ENCODE measurements at places on chromosomes 5 and 9. TPM values are rescaled to one million over a fixed set of nuclear protein-coding genes. Genes with fewer than 3 reads are reported as not detected.

GRCh38 chr5:172336264-172336663 is 52.7 kb upstream of the UBTD2 start:
- no peak for DNase-seq

GRCh38 chr5:154923441-154924430 is 14.3 kb downstream of the GEMIN5 start:
- no peak for DNase-seq

DNA sequence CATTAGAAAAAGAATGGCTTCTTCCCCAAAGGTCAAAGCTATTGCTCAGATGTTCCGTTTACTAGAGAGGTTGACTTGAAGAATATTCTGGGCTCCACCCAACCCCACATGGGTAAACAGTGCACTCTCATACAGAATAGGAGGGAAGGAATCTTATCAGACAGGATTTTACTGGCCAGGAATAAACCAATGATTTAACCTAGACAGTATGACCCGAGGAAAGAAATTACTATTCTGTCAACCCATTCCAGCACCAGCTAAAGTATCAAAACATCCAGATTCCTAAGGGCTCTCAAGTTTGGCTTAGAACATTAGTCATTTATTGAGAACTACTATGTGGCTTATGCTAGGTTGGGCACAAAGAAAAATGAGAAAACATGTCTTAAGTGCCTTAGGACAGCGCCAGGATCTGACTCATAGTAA is 493.6 kb upstream of the KLF4 start:
- DNase-seq, result no peak

GRCh38 chr5:108312258-108312657 is 69.6 kb downstream of the FBXL17 start:
- DNase-seq, result no peak

- DNase-seq, result no peak
These were observed 268.6 kb upstream of the PTGER4 start for GRCh38 chr5:40410964-40411635.

DNA sequence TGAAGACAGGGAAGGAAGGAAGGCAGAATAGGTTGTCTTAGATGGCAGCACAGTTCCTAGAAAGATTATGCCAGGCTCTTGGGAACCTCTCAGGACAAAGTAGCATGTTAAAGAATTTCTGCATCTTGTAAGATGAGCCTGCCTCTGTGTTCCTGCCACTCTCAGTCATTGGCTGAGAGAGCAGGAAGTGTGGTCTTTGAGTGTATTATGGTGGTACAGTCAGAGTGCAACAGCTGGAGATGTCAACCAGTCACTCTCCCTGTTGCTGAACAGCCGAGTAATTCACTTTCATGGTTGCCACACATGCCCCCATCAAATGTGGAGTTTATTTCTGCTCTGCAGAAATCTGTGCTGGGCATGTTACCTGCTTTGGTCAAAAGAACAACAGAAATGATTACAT is 659.6 kb upstream of the RIOK2 start:
- DNase-seq, result no peak

DNA sequence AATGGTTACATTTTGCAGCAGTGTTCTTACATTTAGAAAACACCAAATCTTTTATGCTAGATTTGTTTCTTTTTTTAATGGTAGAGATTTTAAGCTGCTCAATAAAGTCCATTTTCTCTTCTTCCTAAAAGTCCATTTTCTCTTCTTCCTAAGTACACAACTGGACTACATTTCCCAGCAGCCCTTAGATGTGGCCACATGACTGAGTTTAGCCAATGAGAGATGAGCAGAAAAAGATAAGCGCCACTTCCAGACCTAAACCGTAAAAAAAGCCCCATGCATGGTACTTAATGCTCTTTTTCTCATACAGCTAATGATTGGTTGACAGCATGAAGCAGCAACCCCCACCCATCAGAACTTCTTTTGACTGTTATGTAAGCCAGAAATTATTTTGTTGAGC is 206.7 kb downstream of the FAM114A2 start:
- DNase-seq, result no peak

DNA sequence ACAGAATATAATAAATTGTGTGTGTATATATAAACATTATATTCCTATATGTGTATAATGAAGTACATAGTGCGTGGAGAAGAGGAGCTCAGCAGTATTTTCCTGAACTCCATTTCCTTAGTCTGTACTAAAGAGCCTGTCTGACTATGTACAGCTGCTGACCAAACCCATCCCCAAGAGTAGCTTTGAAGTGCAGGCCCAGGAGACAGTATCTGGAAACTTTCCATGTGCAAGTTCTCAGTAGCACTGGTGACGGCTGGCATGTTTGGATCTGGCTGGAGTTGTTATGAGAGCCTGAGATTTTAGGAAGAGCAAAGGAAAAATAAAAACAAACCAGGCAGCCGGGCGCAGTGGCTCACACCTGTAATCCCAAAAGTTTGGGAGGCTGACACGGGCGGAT is 244.2 kb downstream of the RFK start:
- DNase-seq, result no peak

DNA sequence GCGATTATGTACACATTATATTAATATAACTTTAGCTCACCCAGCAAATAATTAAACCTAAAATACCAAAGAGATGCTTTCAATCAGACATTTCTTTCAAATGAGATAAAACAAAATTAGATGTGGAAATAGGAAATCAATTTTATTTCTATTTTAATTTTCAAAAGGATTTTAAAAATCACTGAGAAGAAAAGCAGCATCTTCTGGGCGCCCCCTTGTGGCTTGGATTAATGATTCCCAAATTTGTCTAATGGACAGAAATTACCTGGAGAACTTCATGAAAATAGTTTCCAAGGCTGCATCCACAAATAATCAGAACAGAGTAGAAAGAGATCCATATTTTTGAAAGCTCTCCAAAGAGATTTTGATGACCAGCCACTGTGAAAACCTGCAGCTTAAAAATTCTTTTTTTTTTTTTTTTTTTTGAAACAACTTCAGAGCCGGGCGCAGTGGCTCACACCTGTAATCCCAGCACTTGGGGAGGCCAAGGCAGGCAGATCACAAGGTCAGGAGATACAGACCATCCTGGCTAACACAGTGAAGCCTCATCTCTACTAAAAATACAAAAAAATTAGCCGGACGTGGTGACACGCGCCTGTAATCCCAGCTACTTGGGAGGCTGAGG is 50.9 kb upstream of the CEMIP2 start:
- no peak for DNase-seq

The SPINK4 gene
- polyA plus RNA-seq, result not detected

The SEMA6A gene
- 47.0 TPM for polyA plus RNA-seq

The LCN10 gene
- polyA plus RNA-seq, result 0.93 TPM

The TMC1 gene
- 0.94 TPM for polyA plus RNA-seq

The CARD9 gene
- polyA plus RNA-seq, result 1.7 TPM

The CKMT2 gene
- polyA plus RNA-seq, result 7.4 TPM

The ZNF367 gene
- polyA plus RNA-seq, result 10.3 TPM
